Gastroesophageal sphincter (tissue), 4 donors: ENCODE measurements at places on chromosomes 2 and 18.
A peak's percentile ranks its signal among the peaks of the same experiment; 100 is the strongest.

DNA sequence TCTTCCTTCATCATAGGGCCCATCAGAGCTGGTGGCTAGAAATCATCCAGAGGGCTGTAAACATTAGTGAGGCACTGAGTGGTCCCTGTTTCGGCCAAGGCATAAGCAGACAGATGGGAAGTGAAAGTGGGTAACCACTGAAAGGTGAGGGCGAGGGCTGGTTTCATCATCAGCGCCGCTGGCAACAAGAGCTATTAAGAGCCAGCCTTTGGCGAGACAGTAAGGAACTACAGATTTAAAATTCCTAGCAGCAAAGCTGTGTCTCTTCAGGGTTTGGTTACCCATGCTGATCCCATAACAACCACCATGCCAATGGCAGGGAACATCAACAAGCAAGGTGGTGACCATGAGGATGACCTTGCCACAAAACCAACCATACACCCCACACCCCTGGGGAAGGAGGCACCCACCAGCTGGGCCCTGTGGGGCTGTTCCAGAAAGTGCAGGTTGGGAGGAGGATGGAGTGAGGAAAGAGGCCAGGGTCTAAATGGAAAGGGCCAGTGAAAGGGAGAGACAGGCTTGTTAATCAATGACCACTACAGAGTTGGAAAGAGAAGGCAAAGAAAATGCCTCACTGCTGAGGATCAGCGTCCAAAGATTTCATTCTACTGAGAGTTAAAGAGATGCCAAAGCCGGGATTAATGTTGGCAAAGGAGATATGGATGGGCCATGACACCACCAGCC is 9.0 kb upstream of the SLC20A1 start:
- ATAC-seq: no peak

GRCh38 chr2:233468047-233468740 is 98.4 kb downstream of the USP40 start:
- no peak for ATAC-seq

DNA sequence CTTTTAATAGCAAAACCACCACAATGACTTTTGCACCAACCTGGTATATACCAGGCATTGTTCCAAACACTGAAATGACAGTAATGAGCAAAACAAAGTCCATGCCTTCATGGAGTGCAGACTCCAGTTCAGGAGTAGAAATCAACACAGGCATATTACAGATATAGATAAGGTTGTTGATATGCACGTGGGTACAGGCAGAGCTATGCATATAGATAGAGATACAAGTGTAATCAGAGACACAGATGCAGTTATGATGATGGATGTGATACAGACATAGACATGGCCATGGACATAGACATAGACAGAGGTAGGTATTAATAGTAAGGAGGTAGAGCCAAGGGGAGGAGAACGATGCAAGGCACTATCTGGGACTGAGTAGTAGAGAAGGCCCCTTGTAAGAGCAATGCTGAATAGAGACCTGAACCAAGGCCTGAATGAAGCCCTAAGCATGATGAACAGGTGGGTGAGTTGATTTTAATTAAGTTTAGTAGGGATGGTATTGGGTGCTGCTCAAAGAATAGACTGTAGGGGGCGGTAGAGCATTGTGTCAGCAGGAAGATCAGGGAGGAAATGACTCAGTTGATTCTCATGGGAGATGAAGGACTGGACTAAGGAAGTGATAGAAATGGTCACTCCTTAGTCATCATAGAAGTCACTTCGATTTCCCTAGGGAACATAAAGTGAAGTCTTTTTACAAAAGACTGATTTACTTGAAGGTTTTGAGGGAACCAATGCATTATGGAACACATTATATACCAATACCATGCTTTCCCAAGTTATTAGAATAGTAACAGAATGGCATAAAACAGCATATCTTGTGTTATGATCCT is 39.4 kb downstream of the CMPK2 start:
- peak; percentile 41 for ATAC-seq

- no peak for ATAC-seq
These were observed 15.8 kb downstream of the C18orf63 start for GRCh38 chr18:74331404-74331803.

GRCh38 chr2:46065152-46065551 is 232.1 kb upstream of the EPAS1 start:
- no peak for ATAC-seq

GRCh38 chr18:9870431-9871008 is 15.3 kb upstream of the TXNDC2 start:
- no peak for ATAC-seq

- no peak for ATAC-seq
These were observed 11.4 kb upstream of the MBD2 start for GRCh38 chr18:54235871-54236270.

DNA sequence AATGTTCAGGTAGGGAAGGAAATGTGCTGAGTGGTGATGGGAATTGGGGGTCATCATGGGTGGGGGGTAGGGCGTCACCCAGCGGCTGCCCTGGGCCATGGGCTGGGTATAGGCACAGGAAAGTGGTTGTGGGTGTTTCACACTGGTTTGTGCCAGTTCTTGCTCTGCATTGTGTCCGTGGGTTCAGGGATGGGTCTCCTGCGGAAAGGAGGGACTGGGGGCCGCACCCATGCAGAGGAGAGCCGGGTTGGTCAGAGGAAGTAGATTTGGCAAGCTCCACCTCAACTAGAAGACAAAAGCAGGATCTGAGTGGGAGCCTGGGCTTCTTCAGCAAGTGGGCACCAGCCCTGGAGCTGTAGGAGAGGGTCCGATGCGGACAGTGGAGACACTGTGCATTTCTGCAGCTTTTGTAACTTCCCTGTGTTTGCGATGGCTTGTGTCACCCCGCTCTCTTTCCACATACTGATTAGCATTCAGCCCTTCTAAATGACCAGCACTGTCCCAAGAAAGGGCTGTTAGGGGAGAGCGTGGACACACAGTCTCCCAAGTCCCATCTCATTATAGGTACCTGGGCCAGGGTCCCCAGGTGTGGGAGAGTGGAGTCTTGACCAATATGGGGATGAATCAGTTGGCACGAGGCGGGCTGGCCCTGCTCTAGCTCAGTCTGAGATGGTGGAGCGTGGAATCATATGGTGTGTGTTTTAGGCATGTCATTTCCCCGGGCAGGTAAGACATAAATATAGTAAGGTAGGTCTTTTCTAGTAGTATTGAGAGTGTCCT is 67.2 kb downstream of the LRRFIP1 start:
- no peak for ATAC-seq

DNA sequence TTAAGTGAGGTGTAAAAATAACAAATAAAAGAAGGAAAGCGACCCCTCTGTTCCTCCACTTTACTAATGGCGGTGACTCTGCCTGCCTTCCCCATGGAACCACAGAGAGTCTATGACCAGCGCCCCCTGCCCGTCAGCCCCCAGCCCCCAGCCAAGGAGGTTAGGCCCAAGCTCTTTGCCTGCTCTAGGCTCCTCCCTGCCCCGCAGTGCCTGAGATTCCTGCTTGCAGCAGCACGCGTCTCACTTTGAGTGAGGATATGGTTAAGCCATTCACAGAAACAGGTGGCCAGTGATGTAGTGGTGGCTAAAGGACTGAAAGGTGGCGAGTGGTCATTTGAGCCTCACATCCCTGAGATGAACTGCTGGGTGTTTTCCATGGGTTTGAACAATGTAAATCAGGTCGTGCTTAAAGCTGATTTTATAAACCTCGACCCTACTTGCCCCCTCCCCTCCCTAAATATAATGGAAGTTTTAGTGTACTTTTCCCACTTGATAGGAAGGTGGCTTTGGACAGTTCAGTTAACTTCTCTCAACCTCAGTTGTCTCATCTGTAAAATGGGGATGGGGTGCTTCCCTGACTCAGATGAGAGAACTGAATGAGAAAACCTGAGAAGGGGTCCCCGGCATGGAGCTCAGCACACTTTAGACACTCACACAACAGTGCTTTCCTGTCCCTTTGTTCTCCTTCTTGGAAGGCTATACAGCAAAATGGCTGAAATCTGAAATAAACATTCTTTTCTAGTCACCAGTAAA is 46.5 kb downstream of the IL1RL2 start:
- ATAC-seq: no peak

DNA sequence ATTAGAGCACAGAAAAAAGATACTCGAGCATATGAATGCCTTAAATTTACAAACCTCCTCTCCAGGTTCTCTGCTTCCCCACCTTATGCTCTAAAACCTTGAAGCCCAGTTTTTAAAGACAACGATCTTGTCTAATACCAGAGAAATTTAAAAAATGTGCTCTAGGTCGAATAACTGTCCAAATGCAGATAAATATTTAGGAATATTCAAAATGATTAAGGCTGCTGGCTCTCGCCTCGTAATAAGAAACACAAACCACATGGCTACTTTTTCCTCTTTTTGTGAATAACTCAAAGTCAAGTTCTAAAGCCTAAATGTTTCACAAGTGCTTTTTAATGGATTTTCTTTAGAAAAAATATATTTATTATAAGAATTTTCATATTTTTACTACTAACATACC is 101.3 kb downstream of the SATB2 start:
- no peak for ATAC-seq
